ENCODE measurements at places on chromosomes 16 and 17. TPM values are rescaled to one million over a fixed set of nuclear protein-coding genes. Genes with fewer than 3 reads are reported as not detected.

Gene TNFRSF13B
- not detected for total RNA-seq

Gene SPATA32
- not detected for total RNA-seq

Gene BEAN1
- total RNA-seq = not detected

Gene SOST
- not detected for total RNA-seq

Gene SCN4A
- 46.2 TPM for total RNA-seq

Gene DOC2B
- 5.0 TPM for total RNA-seq

Gene OR1A1
- not detected for total RNA-seq

DNA sequence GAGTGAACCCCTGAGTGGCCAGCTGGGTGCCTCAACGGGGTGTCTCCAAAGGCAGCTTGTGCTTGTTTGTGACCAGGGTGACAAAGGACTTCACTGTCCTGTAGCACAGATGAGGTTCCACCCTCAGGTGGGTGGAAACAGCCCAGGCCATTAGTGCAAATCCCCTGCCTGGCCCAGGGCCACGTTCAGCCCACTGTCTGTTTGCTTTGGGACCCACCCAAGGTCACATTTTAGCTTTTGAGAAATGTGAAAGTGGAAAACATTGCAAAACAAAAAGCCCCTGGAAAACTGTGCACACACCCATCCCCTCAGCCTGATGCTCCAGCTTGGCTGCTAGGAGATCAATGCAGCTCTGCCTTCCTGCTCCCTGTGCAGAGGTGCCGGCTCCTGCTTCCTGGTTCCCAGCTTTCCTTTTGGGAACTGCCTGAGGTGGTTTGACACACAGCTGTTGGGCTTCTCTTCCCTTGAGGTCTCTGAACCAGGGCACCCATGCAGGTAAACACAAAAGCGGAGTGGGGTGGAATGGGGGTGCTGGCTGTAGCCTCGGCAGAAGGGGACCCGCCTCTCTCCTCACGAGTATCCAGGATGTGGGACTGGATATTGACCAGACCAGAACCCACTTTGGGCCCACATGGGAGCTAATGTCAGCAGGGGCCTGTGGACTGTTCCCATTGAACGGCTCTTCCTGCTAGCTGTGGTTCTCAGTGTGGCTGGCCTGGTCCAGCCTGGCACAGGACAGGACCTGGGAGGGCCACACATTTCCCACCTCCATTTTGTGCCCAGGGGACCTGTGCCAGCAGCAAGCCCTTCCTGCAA is 7.9 kb upstream of the SPHK1 start:
- DNase-seq = peak; percentile 50

- DNase-seq = no peak
These were observed 21.4 kb downstream of the NF1 start for GRCh38 chr17:31116167-31116566.

DNA sequence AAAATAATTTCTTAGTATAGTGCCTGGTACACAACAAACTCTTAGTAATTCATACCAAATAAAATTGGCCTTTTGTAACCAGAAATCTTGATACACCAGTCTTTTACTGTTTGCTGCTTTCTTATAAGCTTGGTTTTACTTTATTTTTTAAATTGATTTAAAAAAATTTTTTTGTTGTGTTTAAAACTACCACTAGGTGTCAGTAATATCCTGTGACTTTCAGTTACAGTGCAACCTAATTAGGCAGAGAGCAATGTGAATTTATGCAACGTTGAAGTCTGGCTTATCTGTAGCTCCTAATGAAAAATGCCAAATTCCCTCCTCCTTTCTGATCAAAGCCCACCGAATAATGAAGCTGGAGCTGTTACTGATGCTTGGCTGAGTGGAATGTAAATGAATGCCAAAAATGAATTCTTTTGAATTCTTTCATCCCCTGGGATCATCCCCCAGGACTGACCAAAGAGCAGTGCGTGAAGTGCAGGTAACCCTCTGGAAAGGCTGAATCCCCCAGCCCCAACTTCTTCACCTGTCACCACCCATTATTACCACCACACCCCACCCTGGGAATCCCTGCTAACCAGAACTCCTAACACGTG is 3.8 kb downstream of the ERCC4 start:
- peak; percentile 74 for DNase-seq

DNA sequence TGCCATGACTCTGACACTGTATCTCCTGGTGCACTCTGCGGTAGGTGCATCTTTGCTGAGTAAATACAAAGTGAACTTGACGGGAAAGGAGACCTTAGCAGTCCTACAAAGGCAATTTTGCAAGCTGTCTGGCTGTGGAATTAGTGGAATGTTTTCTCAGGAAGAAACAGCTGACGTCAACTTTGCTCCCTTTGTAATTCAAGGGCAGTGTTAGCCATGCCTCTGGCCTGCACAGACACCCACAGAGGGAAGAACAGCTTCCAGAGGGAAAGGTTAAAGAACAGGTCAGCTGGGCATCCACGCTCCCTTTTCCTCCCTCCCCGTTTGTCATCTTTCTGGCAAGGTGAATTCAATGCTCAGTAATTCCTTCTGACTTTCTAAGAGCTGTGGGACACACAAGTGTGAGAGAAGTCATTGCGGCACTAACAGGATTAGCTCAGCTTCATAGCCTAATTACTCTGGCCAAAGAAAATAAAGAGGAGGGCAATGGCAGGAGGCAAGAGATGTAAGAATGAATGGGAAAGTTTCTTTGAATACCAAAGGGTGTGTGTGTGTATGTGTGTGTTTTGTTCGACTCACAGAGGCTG is 476.9 kb upstream of the GOT2 start:
- peak; percentile 31 for DNase-seq

GRCh38 chr17:71330099-71330375 is 790.8 kb upstream of the SOX9 start:
- no peak for DNase-seq

DNA sequence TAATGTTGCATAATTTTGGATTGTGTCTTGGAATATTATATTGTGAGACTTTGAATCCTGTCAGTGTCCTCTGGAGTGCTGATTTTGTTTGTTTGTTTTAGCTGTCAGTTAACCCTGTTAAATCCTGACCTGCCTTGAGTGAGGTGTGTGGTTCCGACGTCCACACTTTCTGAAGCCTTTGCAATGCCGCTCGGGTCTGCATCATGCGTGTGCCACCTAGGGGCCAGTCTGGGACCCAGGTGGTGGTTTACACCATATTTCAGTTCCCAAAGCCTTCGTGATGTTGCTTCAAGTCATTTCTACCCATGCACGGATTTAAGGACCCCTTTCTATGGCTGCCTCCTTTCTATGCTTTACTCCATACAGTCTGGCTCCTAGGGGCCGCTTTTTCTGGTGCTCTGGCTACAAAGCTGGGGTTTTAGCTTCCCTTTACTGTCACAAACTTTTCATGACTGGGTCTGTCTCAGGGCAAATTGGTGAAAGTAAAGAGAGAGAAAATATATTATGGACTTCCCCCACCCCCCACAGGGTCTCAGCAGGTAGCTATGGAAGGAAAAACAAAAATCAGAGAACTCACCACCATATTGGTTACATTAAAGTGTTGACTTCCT is 11.4 kb upstream of the OR4D1 start:
- DNase-seq = no peak

DNA sequence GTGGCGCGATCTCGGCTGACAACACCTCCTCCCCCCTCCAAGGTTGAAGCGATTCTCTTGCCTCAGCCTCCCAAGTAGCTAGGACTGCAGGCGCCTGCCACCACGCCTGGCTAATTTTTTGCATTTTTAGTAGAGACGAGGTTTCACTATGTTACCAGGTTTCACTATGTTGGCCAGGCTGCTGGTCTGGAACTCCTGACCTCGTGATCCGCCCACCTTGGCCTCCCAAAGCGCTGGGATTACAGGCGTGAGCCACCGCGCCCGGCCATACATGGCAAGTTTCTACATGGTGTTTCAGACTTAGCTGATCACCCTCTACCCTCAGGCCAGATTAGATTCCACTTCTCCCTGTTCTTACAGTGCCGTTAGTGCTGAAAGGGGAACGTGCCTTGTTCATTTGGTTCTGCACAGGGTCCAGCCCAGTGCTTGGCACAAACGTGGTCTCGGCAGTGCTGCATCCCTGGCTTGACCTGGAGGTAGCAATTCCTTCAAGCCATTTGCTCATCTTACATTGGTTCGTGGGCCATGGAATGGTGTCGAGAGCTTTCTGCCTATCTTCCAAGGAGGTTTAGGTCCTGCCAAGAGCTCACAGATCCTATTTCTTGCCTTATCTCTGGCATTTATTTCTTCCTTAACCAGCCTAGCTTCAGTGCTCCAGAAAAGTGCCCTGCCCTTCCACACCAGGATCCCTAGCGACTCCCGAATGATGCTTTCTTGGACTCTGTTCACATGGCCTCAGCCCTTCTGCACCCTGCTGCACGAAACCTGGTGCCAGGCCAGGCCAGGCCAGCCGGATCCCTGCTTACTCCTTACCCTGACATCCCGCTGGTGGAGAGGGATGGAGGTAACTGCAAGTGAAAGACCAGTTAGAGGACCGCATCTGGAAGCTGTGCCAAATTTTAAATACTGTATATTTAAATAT is 14.8 kb upstream of the AURKB start:
- no peak for DNase-seq

GRCh38 chr17:34178092-34178491 is 77.0 kb upstream of the CCL2 start:
- no peak for DNase-seq

DNA sequence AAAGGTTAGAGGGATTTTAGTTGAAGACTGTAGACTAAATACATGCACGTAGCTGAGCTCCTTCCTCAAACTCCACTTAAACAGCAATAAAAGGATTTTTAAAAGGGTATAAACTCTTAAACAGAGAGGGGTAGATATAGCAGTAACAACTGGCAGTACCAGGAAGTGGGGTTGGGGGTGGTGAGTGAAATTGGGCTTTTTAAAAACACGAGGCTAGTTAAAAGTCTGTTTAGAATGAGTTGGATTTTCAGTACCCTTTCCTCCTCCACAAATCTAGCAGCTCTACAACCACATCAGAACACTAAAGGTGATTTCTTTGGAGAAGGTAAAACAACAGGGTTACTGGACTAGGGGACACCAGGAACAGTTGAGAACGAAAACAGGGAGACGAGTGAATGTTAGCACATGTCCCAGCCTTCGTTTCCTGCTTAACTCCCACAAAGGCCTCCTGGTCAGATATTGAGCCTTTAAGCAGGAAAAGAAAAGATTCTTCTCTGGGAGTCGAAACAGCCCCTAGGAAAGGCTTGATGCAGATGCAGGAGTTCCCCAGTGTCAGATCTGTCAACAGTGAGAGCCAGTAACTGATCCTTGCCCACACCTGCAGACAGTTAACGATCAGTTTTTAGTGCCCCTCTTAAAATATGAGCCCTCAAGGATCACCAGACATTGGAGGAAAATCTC is 13.8 kb downstream of the NETO2 start:
- DNase-seq = no peak

- no peak for DNase-seq
These were observed 1.1 kb upstream of the SLC43A2 start for GRCh38 chr17:1629504-1630310.

GRCh38 chr17:42893359-42893758 is 7.2 kb upstream of the G6PC1 start:
- DNase-seq = peak; percentile 30

- DNase-seq = no peak
These were observed 40.5 kb downstream of the PSME3IP1 start for GRCh38 chr16:57145046-57146021.

- peak; percentile 98 for DNase-seq
These were observed 6.0 kb upstream of the LPCAT2 start for GRCh38 chr16:55502801-55503366.

GRCh38 chr16:15952265-15952711 is 2.9 kb downstream of the ABCC1 start:
- no peak for DNase-seq

DNA sequence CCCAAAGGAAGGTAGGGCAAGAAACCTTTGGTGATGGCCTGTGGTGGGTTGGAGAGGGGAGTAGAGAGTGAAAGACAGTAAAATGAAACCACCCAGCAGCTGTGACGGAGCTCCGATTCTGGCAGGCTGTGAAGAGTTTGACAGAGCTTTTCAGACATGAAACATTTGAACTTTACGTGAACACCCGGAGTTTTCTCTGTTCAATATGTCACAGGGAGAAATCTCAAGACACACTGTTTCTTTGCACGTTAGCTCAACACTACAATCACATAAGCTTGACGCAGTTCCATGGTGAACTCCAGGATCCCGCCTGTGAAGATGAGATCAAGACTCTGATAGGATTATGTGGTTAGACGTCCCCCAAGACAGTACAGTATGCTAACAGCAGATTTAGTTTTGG is 79.6 kb upstream of the CDH11 start:
- peak; percentile 67 for DNase-seq

DNA sequence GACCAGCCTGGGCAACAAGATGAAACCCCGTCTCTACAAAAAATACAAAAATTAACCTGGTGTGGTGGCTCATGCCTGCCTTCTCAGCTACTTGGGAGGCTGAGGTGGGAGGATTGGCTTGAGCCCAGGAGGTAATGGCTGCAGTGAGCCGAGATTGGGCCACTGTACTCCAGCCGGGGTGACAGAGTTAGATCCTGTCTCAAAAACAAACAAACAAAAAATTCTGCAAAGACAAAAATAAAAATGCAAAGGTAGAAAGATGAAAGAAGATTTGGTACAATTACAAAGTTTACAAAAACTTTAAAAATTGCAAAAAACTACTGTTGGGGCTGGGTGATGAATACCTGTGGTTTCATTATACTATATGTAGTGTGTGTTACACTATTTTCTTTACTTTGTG is 5.5 kb upstream of the CDH1 start:
- DNase-seq = no peak

GRCh38 chr17:43010667-43011308 is 4.2 kb downstream of the IFI35 start:
- DNase-seq = no peak

DNA sequence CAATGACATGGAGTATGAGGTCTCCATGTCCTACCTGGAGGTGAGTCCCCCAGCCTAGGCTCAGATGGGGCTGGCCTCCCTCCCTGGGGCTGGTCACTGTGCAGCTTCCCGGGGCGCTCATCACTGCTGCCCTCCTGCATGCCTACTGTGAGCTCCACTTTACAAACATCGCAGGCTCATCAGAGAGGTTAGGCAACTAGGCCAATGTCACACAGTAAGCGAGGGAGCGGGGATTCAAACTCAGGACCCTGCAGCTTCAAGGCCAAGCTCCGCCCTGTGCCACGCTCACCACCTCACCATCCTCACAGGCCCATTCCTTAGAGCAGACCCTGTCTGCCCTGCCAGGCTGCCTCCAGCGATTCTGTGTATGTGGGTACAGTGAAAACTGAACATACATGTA is 17.1 kb downstream of the KIF19 start:
- no peak for DNase-seq

- no peak for DNase-seq
These were observed 306.9 kb downstream of the SOX9 start for GRCh38 chr17:72427761-72428109.

- DNase-seq = no peak
These were observed 271.4 kb downstream of the IRX3 start for GRCh38 chr16:54015147-54015546.

DNA sequence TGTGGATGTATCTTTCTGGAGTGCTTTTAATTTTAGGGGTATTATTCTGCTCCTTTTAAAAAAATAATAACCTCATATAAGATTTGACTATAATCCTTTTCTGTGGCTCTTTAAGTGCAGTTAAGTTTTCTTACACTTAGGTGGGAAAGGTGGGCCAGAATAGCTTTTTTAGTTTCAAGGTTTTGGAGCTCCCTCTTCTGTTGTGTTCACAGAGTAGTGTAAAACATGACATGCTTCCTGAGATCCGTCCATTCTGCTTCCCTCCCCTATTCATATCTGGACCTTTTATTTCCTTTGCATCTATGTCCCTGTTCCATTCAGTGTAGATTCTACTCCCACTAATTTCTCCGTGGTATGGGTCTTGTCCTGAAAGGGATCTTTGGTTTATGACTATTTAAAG is 12.8 kb downstream of the LRRC36 start:
- DNase-seq = no peak
